ENCODE measurements at places on chromosomes 5 and 9.

DNA sequence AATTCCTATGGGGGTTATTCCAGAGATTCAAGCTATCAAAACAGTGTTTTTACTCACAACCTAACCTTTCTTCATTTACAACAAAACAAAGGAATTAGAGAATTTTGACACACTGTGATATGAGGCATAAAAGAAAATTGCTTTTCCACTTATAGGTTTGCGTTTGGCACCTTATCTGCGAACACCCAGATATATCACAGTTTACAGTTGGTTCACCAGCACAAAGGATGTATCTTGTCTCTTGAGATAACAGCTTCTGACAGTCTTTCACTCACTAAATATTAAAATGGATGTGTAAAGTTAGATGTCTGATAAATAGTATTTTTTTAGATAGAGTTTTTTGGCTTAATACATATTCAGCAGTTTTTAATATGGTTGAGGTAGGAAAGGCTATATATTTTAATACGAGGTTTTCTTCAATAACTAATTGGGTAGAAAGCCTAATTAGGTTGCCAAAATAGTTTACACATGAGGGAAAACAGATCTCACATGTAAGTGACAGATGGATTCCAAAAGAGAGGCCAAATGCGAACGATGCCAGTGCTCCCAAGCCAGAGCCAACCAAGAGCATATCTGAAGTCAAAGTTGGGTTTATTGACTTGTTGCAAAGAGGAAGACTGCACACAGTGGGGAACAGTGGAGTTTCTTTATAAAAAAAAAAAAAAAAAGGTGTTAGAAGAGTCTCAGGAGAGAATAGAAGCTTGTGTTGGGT lies 1495.2 kb downstream of the MAT2B start:
- DNase-seq: no peak

GRCh38 chr5:35780236-35780635 lies 76.5 kb upstream of the IL7R start:
- DNase-seq: no peak

DNA sequence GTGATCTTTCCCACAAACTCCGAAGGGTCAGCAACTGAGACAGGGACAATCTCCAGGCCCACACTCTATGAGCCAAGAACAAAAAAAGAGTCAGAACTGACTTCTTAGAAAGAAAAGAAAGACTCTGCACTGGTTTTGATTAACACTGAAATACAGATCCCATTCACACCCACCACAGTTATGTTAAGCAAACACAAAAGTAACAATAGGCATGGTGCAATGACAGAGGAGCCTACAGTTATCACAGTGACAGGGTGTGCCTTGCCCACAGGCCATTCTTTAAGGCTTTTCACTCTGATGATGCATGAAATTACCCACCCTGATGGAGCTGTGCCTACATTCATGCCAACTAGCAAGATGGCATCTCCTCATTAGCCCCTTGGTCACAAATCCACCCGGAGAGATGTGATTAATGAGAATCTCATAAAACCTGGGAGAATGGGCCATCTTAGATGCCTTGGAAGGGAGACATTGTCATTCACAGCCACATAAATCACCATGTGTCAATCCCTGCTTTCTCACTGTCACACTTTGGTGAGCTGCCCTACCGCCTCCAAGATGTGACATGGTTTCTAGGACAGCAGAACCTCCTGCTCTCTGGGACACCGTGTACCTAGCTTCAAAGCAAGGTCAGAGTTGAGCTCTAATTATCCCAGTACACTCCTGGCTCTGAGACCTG lies 27.6 kb upstream of the FSTL4 start:
- DNase-seq: no peak

DNA sequence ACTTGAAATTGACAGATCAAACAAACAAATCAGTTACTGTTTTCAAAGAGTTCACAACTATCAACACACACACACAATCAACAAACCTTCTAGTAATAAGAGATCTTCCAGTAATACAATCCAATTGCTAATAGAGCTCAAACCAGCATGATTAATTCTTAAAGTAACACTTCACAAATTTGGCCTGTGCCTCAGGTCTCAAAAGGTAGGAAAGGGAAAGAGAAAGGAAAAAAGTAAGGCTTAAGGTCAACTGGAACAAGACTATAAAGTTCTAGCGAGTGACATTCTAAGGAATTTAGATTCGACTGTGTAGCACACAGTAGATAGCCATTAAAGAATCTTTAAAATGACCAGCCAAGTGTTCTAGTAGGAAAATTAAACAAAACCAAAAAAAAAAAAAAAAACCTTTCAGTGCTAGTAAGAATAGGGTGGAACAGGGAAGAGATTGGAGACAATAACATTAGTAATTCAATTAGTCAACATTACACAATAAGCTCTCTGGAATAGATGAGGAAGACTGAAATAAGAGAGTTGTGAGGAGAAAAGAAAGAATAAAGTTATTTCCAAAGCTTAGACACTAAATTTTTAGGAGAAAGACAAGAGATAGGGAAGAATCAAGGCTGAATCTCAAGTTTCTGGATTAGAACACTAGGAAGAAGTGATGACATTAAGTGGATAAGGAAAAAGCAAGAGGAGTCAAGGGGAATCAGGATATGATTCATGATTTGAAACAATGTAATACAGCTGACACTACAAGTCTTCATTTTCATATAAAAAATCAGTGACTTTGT lies 86.1 kb downstream of the FBXL17 start:
- DNase-seq: no peak

GRCh38 chr9:133971121-133971951 lies 20.8 kb downstream of the VAV2 start:
- DNase-seq: no peak

GRCh38 chr5:103745353-103746065 lies 182.9 kb upstream of the NUDT12 start:
- no peak for DNase-seq
